ENCODE measurements at places on chromosomes 1 and 21. TPM values are rescaled to one million over a fixed set of nuclear protein-coding genes. Genes with fewer than 3 reads are reported as not detected.

OR2T6 gene
- not detected for total RNA-seq

ARHGAP29 gene
- total RNA-seq, result 18.4 TPM

- no peak for DNase-seq
Observed at GRCh38 chr1:47663286-47663685, 225.4 kb downstream of the FOXD2 start.

DNA sequence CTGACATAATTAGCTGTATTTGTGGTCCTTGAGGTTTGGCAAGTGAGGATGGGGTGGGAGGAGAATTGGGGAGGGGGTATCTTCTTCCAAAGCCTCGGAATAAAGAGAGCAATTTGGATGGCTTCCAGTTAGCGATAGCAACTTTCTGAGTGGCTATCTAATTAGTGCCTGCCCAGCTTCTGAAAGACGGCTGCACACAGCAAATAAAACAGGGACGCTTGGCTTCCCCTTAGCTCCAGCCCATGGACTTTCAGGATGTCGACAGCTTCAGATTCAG, 31.1 kb downstream of the KLHDC7A start:
- no peak for DNase-seq
